ENCODE measurements at places on chromosomes 7 and 10.

DNA sequence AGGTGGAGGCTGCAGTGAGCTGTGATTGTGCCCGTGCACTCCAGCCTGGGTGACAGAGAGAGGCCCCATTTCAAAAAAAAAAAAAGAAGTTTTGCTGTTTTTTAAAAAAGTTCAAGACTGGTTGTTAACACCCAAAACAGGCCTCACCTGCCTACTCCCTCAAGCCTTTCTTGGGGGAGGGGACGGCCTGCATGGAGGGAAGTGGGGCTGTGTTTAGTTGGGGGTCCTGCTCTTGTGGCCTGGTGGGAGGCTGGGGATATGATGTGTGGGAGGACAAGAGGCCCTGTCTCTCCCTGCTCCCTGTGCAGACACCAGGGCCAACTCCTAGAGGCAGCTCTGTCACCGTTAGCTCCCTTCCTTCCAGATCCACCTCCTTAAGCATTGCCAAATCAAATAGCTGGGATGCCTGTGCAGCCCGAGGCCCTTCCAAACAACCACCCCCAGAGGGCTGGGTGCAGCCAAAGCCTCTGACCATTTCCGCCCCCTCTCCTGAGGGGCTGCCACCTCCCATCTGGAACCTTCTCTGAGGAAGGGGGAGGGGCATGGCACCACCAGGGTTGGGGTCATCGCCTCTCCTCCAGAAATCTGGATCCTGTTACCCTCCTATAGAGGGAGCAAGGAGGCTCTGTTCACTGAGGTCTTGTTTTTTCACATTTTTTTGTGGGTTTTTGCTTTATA lies 32.9 kb upstream of the ANKRD2 start:
- DNase-seq, result no peak

GRCh38 chr7:63025815-63026214 lies 972.8 kb upstream of the ZNF722 start:
- no peak for DNase-seq

GRCh38 chr10:48697821-48698764 lies 13.4 kb downstream of the WDFY4 start:
- no peak for DNase-seq

- DNase-seq, result no peak
Measured at GRCh38 chr10:94963901-94964300, 25.4 kb downstream of the CYP2C9 start.

DNA sequence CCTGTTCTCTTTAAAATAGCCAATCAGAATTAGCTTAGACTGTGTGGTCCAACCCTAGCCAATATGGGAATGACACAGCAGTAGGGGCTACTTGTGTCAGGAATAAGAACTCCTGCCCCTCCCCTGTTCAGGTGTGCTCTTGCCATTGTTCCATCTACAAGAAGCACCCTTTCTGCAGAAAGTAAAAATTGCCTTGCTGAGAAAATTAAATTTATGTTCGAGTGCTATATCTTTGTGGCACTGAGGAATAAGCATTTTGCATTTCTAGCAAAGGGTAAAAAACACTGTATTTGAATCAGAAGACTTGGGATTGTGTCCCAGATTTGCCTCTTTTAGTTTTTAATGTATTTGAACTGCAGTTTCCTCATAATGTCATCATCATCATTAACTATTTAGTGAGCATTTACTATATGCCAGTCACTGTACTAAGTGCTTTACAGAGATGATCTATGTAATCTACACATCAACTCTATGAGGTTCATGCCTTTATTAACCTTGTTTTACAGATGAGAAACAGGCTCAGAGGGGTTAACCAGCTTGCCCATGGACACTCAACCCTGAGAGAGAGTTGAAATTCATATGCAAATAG lies 28.9 kb upstream of the XRCC2 start:
- DNase-seq, result no peak

DNA sequence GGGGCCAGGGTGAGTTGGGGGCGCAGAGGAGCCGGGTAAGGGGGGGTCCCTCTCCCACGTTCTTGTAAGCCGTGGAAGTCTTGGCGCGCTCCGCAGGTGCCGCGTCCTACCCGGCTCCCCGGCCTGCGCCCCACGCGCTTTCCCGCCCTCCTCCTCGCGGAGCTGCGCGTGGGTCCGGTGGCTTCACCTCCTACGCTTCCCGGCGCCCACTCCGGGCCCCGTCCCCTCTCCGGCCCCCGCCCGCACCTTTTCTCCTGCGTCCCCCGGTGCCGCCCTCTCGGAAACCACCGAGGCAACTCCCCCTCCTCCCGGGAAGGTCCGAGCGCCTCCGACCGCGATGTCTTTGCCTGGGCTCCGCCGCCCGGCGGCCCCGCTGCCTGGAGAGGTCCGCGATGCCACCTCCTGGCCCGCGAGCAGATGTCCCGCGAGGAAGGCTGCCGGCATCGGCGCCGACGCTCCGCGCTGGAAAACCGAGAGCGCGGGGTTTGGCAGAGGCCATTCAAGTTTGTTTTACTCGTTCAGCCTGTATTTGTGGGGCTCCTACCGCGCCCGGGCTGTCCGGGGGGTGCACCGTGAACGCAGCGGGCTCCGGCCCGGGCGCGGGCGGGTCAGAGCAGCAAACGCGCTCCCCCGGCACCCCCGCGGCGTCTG lies 2.4 kb upstream of the NKX6-2 start:
- DNase-seq, result no peak

GRCh38 chr7:158106272-158106671 lies 481.4 kb downstream of the PTPRN2 start:
- no peak for DNase-seq

GRCh38 chr7:48304641-48305040 lies 133.4 kb downstream of the ABCA13 start:
- DNase-seq, result no peak

- DNase-seq, result no peak
Measured at GRCh38 chr7:39880556-39880955, 69.5 kb upstream of the CDK13 start.

GRCh38 chr7:156123362-156123761 lies 311.1 kb upstream of the SHH start:
- DNase-seq, result no peak

GRCh38 chr10:119658274-119658673 lies 7.1 kb downstream of the BAG3 start:
- peak; percentile 19 for DNase-seq

DNA sequence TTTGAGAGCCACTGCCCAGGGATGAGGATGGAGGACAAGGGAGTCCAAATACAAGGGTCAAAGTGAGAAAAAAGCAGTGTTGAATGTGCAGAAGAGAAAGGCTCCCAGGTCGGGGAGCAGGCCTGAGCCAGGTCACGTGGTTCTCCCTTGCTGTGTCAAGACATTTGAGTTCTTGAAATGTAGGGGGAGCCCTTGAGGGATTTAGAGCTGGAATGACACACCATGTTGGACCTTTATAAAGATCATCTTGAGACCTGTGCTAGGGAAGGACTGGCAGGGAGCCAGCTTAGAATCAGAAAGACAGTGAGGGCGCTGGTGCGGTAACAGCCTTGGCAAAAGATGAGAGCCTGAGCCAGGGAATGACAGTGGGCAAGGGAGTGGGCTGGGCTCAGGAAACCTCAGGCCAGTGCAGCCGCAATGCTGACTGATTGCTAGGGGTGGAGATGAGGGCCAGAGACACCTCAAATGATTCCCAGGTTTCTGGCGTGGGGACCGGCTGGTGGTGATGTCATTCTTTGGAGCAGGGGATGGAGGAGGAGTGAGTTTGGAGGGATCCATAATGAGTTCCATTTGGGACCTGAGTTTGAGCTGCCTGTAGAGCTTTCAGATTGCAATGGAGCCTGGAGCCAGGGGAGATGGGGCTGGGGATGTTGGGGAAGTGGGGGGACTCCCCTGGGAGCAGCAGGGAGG lies 120.1 kb downstream of the PTPN20 start:
- DNase-seq, result no peak

GRCh38 chr10:7667262-7668141 lies 736 bp upstream of the ITIH5 start:
- DNase-seq, result no peak

DNA sequence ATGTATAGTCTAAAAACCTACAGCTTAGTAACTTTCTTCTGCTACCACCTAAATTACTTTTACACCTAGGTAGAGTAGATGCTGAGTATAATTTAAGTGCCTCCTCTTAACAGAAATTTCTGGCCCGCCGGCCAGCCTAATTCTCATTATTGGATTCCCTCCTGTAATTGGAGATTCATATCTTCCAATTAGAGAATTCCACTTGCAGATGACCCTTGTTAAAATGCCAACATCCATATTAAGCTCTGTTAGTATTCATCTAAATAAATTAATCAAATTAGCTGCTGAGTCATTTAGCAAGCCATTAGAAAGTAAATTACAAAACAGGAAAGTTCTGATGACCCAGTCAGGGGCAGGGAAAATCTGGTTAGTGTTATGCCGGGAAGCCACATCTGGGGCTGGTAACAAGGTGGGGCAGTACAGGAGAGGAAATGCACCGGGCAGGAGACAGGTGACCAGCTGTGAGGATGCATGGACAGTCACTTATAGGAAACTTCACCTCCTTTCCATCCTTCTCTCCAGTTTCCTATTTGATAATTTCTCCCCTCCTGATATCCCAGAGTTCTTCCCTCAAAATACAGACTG lies 82.8 kb downstream of the ORC5 start:
- DNase-seq, result no peak

DNA sequence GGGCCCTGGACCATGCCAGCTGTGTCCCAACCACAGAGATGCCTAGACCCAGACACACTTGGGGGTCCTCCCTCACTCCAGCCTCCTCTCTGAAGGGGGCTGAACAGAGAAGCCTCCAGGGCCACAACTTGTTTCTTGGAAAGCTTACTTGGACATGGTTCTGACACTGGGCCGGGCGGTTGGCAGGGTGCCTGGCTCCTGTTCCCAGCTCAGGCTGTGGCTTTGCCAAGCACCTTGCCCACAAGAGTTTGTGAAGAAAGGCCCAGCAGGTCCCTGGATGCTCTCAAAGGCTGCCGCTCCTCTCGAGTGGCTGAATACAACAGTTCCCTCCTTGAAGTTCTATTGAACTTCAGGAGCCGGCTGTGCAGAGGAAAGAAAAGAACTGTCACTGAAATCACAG lies 181.6 kb downstream of the PTPN20 start:
- no peak for DNase-seq

DNA sequence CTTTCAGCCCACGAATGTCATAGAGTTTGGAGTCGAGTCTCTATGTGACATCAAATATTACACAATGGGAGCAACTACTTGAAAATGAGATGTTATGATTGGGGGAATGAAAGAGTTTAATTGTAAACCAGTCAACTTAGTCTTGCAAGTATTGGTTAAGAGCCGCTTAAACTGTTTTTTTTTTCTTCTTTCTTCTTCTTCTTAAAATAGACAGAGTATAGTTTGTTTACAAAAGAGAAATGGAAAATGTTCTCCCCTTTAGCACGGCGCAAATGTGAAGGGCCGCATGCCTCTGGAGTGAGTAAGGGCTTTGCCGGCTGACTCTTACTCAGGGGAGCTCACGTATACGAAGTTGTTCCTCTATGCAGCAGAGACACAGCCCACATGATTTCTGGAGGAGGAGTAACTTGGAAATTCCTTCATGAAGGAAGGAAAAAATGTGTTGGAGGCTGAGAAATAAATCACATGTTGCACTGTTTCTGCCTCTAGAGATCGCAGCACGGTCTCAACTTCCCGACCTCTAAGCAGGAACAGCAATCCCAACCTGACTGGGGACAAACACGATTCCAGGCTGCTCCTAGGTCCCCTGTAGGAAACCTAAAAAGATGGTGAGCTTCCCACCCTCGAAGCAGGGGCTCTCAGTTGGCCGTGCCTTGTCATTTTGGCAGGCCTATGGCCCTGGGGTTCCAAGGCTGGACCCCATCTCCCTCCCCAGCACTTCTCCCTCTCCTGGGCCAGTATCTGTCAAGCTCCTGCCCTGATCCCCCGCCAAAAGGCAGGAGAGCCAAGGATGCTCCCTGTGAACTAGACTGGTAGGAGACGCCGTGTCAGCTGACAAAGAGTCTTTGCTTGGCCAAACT lies 44.8 kb downstream of the MYOF start:
- no peak for DNase-seq

DNA sequence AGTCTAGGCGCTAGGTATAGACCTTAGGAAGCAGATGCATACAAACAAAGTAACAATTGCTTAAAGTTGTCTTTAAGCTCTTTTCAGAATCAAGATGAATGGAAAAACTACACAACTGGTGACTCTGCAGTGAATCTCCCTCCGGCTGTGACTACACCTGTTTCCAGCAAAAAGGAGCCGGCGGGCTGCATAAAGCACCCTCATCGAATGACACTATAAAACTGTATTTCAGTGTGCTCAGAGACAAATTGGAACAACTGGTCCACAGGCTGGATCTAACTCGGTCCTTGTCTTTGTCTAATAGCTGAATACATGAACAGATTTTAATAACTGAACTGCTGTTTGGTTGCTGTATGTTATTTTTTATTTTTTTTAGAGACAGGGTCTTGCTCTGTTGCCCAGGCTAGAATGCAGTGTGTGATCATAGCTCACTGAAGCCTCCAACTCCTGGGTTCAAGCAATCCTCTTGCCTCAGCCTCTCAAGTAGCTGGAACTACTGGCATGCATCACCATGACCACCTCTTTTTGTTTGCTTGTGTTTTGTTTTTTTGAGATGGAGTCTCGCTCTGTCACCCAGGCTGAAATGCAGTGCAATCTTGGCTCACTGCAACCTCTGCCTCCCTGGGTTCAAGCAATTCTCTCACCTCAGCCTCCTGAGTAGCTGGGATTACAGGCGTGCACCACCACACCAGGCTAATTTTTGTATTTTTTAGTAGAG lies 64.2 kb upstream of the SVIL start:
- DNase-seq, result no peak

- no peak for DNase-seq
Measured at GRCh38 chr7:80941208-80941758, 22.4 kb upstream of the SEMA3C start.

DNA sequence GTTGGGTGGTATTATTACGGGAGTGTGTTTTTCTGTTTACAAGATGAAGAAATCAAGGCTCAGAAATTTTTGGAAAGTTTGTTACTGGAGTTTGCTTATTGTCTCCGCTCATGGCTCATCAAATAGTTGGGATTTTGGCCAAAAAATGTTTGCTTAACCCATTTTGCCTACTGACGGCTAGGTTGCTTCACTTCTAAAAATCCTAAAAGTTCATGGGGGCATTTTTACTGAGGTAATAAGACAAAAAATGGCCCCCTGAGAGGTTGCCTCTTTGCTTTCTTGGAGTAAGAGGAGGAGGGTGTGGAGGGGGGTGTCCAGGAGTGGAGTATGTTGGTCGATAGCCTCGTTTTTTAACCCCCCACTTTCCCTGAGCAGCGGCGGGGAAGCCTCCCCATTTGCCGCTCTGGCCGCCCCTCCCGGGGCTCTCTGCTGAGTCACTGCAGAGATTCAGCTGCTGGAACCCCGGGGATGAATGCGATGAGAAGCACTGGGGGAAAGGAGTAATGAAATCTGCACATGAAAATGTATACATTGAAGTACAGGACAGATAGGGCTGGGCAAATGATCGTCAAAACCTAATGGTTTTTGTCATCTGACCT lies 1.5 kb downstream of the MEST start:
- DNase-seq, result no peak

DNA sequence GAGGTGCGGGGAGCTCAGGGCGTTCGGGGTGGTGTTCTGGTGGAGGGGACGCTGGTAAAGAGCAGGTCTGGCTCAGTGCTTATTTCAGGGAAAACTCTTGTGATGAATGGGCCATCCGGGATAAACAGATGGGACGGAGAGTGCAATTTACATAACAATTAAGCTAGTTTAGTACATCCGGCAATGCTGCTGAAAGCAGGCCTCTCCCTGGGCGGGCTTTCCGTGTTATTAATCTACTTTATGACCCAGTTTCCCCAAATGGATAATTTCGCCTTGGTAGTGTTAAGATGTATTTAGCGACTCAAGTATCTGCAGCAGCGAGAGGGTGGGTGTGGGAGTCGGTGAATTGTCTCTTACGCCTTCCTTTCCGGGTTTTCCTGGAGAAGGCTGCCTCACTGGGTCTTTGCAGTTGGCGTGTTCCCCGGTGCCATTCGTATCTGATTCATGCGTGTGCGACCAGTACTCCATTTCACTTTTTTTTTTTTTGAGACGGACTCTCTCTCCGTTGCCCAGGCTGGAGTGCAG lies 25.2 kb downstream of the FOXK1 start:
- DNase-seq, result no peak

All from stimulated activated CD4-positive, alpha-beta T cell treated with anti-CD3 and anti-CD28 coated beads, Interleukin-4, amount 100 ng/mL, for 48 hours (primary cell).